ENCODE measurements at places on chromosomes 4 and X. TPM values are rescaled to one million over a fixed set of nuclear protein-coding genes. Genes with fewer than 3 reads are reported as not detected.

CFI gene
- 9.5 TPM for total RNA-seq

NXF2 gene
- not detected for total RNA-seq

CXCL13 gene
- total RNA-seq = not detected

SUPT20HL2 gene
- not detected for total RNA-seq

ZCCHC13 gene
- total RNA-seq = not detected

NUP62CL gene
- not detected for total RNA-seq

PAGE4 gene
- total RNA-seq = not detected

EIF4E gene
- 196 TPM for total RNA-seq

ZFP92 gene
- total RNA-seq = 0.90 TPM

NPY5R gene
- not detected for total RNA-seq

REELD1 gene
- not detected for total RNA-seq

ITM2A gene
- total RNA-seq = 14.5 TPM

MAGEE1 gene
- 0.85 TPM for total RNA-seq

DHRSX gene
- total RNA-seq = 17.5 TPM

DCAF12L2 gene
- total RNA-seq = under 0.01 TPM

EIF1AX gene
- total RNA-seq = 33.2 TPM
